ENCODE measurements at places on chromosomes 1 and 21. TPM values are rescaled to one million over a fixed set of nuclear protein-coding genes. Genes with fewer than 3 reads are reported as not detected.

The REN gene
- not detected for total RNA-seq

The DNASE2B gene
- not detected for total RNA-seq

The CLCA4 gene
- not detected for total RNA-seq

The LYPD8 gene
- total RNA-seq: not detected

The SESN2 gene
- 3.9 TPM for total RNA-seq

The DDR2 gene
- total RNA-seq: 5.2 TPM

The RGS8 gene
- total RNA-seq: 11.3 TPM

The TMEM269 gene
- 0.25 TPM for total RNA-seq

The LCE1F gene
- not detected for total RNA-seq

The SLC30A2 gene
- total RNA-seq: not detected

The CADM3 gene
- total RNA-seq: 136 TPM

The C1orf94 gene
- 0.25 TPM for total RNA-seq

The LCE2C gene
- total RNA-seq: not detected

The SOX13 gene
- total RNA-seq: 2.2 TPM

The MUL1 gene
- 17.9 TPM for total RNA-seq

The U2AF1 gene
- 15.5 TPM for total RNA-seq

The INTS7 gene
- 32.7 TPM for total RNA-seq

The FLG2 gene
- 0.25 TPM for total RNA-seq

The NOTCH2 gene
- total RNA-seq: 41.3 TPM

The AVPR1B gene
- total RNA-seq: not detected

The AJAP1 gene
- 21.9 TPM for total RNA-seq

The KRTAP24-1 gene
- total RNA-seq: not detected

The VANGL2 gene
- total RNA-seq: 19.4 TPM

The SPATC1L gene
- total RNA-seq: 6.1 TPM
